Mammary microvascular endothelial cell (primary cell): ENCODE measurements at places on chromosomes 7 and 10. TPM values are rescaled to one million over a fixed set of nuclear protein-coding genes. Genes with fewer than 3 reads are reported as not detected.

The NPY4R2 gene
- total RNA-seq, result not detected in 2 replicates

The SPDYE2B gene
- not detected in 2 replicates for total RNA-seq

The GNGT1 gene
- not detected in 2 replicates for total RNA-seq

The NKX6-2 gene
- total RNA-seq, result not detected in 2 replicates

The HDAC9 gene
- 37.0 and 39.5 TPM in 2 replicates for total RNA-seq

The CPED1 gene
- total RNA-seq, result 3.9 and 4.0 TPM in 2 replicates

The ITGA8 gene
- total RNA-seq, result 0.44 and 0.53 TPM in 2 replicates

The VIPR2 gene
- not detected in 2 replicates for total RNA-seq

The TRIM8 gene
- 141 and 150 TPM in 2 replicates for total RNA-seq

The FAM221A gene
- total RNA-seq, result 2.8 and 2.9 TPM in 2 replicates

The RHBDD2 gene
- total RNA-seq, result 17.4 and 23.4 TPM in 2 replicates

The UNCX gene
- total RNA-seq, result not detected in 2 replicates

The ATP6V0A4 gene
- total RNA-seq, result 0.10 and 0.13 TPM in 2 replicates

The CTBP2 gene
- 81.1 and 86.5 TPM in 2 replicates for total RNA-seq

The GRID2IP gene
- total RNA-seq, result not detected in 2 replicates

The CCDC136 gene
- 0.07 and 0.79 TPM in 2 replicates for total RNA-seq

The RHEB gene
- 115 and 121 TPM in 2 replicates for total RNA-seq

The CAMK2B gene
- total RNA-seq, result 0.20 and 0.69 TPM in 2 replicates

The COL28A1 gene
- not detected in 2 replicates for total RNA-seq

The NOBOX gene
- total RNA-seq, result not detected in 2 replicates

The FXYD4 gene
- not detected in 2 replicates for total RNA-seq

The MARCHF5 gene
- total RNA-seq, result 9.5 and 12.8 TPM in 2 replicates

The LIPM gene
- total RNA-seq, result not detected in 2 replicates
